ENCODE measurements at places on chromosomes 7 and 10.

DNA sequence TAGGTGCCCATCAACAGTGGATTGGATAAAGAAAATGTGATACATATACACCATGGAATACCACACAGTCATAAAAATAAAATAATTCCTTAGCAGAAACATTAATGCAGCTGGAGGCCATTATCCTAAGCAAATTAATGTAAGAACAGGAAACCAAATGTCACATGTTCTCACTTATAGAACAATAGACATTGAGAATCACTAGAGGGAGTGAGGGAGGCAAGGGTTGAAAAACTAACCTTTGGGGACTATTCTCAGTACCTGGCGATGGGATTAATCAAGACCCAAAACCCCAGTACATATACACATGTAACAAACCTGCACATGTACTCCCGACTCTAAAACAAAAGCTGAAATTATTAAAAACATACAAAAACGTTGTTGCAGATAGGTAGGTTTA is 222.6 kb downstream of the SEMA3E start:
- DNase-seq = no peak

DNA sequence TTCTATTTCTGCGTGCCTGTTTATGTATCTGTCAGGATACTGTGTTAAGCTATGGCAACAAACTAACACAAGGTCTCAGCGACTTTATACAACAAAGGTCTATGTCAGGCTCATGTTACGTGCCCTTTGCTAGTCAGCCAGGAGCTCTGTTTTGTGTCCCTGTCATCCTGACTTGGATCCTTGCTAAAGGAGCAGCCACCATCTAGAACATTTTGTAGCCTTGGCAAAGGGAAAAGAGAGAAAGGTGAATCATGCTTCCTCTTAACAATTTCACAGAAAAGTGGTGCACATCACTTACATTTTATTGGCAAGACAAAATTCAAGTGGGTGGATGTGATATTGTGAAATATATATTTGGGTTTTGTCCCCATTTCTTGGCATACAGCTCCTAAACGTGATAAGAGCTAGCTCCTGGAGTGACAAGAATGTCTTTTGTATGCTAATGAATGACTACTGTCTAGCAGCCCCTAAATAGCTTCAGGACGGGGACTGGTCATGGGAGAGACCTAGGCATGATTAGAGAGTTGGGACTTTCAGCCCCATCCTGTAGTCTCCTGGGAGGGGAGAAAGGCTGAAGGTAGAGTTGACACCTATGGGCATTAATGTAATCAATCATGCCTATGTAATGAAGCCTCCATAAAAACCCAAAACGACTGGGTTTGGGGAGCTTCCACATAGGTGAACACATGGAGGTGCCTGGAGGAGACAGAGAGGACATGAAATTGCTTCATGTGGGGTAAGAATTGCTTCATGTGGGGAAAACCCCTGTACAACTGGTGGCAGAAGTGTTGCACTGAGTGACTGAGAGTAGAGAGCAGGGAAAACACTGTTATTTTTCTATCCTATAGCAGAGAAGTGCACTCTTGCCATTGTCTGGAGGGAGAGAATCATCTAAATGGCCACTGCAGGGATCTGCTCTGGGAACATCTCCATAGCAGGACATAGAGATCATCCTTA is 33.0 kb downstream of the MRPL32 start:
- DNase-seq = no peak

- no peak for DNase-seq
These were observed 11.3 kb downstream of the PPP1R3C start for GRCh38 chr10:91621483-91622113.

DNA sequence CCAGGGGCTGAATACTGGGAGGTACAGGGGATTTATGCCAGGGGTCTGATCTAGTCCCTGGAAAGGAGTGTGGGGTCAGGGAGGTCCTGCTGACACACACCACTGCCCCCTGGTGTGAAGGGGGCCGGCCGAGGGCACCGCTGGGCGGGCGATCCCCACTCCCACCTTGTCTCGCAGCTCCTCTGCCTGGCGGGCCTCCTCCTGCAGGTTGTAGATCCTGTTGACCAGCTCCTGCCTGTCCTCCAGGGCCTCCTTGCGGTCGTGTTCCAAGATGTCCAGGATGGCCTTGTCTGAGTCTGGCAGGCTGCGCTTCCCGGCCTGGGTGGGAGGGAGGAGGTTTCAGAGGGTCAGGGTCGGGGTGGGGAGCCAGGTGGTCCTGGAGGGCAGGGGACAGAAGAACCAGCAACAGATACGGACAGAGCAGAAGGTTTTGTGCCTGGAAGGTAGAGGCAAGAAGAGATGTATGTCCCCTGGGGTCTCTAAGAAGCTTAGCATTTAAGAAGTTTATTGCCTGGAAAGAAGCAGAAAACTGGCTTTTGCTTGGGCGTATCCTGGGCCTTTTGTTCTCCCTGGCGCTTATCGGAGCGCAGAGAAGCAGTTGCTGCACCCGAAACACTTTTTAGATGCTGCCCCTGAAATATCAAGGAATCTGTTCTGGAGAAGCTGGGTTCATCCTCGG is 94.5 kb upstream of the GNA12 start:
- DNase-seq = no peak

GRCh38 chr7:155263581-155264143 is 34.0 kb upstream of the INSIG1 start:
- no peak for DNase-seq

DNA sequence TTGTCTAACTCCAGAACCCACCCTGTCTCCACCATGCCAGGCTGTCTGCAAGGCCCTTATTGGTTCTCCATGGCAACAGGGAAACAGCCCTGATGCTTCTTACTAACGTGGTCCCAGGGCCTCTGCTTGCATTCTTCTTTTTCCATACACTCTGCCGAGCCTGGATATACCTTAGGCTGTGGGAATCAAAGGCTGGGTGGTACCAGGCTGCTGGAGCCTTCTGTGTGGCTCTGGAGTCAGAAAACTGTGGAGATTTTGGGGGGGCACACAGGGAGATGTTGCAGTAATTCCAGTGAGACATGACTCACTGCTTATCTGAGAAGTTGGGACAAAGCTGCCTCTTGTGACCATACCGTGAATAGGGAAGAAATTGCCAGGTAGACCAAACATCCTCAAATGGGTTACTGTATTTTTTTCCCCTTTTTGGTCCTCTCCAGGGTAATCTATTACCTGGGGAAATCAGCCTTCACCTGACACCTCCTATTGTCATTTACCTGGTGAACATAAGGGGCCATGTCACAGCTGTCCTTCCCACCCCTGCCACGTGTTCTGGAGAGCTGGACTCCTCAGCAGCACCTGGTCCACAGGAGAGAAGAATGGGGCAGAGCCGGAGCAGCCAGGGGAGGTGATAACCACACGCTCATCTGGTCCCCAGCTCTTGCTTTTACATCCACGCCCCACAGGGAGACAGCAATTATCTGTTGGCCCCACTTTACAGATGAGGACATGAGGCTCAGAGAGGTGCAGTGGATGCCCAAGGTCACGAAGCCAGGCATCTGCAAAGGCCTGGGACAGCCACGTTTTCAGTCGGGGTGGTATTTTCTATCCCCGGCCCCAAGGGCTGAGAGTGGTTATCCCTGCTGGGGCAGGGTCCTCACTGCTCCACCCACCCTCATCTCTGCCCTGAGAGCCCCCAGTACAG is 4.6 kb downstream of the CHST3 start:
- DNase-seq = no peak

DNA sequence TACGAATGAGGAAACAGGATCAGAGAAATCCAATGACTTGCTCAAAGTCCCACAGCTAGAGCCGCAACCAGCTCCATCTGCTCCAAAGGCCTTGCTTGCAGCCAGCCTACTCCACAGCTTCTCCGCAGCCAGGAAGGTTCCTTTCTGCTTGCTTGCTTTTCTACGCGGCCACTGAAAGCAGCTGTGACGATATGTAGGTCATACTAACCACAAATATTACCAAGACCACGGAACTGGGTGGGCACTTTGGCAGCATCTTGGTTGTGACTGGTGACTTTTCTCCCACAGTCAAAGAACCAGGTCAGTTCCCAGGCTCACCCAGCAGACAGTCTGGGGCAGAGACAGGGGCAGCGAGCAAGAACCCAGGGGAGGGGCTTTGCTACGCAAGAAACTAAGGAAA is 86.4 kb downstream of the FAM53B start:
- DNase-seq = no peak

- DNase-seq = no peak
These were observed 33.1 kb downstream of the NUB1 start for GRCh38 chr7:151374726-151375125.

GRCh38 chr10:89651205-89651915 is 6.3 kb upstream of the PANK1 start:
- no peak for DNase-seq

- no peak for DNase-seq
These were observed 169.3 kb downstream of the FAM107B start for GRCh38 chr10:14605231-14605925.

- DNase-seq = peak; percentile 64
These were observed 191.3 kb downstream of the HECW1 start for GRCh38 chr7:43303740-43304241.

- DNase-seq = no peak
These were observed 626.1 kb upstream of the NRG3 start for GRCh38 chr10:81248886-81249285.

GRCh38 chr7:37495574-37496184 is 47.0 kb upstream of the ELMO1 start:
- DNase-seq = no peak

GRCh38 chr7:91710881-91711280 is 169.6 kb downstream of the MTERF1 start:
- DNase-seq = no peak

DNA sequence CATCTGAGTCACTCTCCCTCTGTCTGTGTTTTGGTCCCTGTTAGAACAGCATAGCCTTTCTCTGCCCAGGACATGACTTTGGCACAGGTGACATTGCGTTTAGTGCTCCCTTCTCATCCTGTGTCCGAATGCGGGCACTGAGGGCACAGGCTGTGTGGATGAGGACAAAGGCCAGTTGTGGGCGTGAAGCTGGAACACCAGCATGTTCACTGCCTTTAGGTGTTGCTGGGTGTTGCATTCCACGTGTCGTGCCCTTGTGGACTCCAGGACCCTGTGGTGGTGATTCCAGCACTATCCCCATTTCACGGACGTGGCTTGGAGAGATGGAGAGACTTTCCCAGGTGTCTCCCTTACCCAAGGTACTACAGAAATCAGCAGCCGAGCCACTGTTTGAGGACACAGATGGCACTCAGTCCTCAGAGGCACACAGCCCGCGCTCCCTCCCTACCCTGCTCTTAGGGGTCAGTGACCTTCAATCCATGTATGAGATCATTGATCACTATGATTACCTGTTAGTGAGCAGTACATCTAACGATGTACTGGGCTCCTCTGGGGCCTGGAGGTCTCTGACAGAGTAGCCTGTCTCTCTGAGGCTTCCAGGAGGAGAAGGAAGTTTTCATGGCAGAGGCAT is 917 bp upstream of the CNPY1 start:
- DNase-seq = no peak

- peak; percentile 84 for DNase-seq
These were observed at the start of gene MYO1G for GRCh38 chr7:44978511-44979366. Gene MYO1G (minus strand): TSS chr7:44979015. CDS start chr7:44978961, 54 bp downstream.

DNA sequence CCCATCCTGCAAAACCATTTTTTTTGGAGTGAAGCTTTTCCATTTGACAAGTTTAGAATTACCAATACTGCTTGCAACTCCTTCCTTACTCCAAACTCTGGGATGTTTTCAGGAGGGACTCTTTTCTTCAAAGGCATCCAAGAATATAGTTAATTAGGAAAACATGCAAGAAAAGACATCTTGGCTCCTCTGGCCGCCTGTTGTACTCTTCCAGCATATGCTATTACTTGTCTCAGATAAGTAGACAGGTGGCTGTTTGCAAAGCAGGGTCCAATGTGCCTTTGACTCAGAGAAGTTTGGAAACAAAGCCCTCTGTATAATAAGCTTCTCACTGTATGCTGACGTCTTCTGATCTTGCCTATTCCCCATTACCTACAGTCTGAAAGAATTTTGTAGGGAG is 746.5 kb downstream of the AUTS2 start:
- no peak for DNase-seq

DNA sequence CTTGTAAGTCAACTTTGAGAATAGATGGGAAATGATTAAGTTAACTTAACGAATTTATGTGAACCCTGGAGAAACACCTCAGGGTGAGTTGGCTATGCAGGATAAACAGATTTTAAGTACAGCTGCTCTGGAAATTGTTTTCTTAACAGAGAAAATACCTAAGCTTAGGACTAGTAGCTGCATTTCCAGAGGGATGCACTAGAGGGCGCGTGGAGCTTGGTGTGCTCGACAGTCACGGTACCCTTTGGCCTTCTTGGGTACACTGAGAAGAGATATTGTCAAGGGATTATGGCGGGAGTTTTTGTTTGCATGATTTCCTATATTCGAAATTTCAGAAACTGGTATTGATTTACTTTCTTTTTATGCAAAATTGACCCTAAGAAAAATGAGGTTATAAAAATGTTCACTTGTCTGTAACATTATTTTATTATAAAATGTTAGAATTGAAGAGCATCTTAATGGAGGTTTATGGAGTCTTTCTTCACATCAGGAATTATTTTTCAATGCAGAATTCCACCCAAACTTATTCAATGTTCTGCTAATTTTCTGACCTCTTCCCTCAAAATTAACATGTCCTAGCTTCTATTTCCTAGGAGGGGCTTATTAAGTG is 58.4 kb upstream of the MYO3A start:
- DNase-seq = peak; percentile 45

DNA sequence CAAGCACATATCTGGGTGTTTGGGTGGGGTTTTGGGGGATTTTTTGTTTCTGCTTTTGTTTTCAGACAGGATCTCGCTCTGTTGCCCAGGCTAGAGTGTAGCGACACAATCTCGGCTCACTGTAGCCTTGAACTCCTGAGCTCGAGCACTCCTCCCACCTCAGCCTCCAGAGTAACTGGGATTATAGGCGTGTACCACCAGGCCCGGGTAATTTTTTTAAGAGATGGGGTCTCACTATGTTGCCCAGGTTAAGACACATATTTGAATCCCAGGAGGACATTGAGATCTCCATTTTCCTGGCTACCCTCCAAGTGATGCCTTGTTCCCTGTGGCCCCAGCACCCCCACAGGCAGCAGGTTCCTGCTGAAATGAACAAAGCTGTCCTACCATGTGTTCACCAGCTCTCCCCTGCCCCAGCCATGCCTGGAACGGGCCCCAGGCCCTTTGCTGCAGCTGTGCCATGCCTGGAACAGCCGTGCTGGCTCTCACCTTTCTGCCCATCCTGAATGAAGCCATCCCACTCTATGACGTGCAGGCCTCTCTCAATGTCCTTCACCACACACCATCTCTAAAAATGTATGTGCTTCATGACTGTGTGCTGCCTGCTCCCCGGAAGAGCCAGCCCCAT is 55.0 kb upstream of the DNAAF5 start:
- no peak for DNase-seq

Measured in stimulated activated CD4-positive, alpha-beta T cell treated with anti-CD3 and anti-CD28 coated beads, Interleukin-15, amount 100 ng/mL, for 48 hours (primary cell).